ENCODE measurements at places on chromosomes 7 and 10. TPM values are rescaled to one million over a fixed set of nuclear protein-coding genes. Genes with fewer than 3 reads are reported as not detected.

DNA sequence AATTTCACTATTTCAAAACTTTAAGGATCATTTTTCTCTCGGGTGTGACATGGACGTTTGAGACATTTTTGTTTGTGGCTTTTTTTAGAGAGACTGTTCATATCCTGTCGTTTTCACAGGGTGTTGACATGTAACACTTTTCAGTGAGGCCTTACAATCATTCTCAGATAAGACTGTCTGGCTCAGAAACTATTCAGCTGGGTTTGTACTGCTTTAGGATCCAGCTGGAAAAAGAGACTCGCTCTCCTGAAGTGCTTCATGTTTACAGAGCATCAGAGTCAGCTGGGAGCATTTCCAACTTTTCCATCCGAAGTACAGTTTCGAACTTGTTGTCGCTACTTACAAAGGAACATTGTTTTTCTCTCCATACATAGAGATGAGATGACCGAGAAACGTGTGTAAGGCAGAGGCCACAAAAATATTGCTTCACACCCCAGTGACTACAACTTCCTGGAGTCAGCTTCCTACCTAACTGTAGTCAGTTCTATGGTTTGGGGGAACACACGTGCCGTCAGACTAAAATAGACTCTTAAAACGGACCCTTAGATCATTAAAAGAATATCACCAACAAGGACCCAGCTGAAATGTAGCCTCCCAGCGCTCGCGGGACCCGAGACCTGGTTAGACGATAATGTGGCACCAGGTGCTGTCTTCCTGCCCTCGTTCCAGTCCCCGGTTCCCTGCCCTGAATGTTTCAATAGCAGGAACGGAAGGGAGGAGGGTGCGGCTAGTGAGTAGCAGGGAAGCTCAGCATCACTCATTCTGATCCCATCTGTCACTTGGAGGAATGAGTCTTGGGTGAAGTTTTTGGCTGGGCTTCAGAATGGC, 78.0 kb downstream of the MKI67 start:
- peak; percentile 77 for DNase-seq

DNA sequence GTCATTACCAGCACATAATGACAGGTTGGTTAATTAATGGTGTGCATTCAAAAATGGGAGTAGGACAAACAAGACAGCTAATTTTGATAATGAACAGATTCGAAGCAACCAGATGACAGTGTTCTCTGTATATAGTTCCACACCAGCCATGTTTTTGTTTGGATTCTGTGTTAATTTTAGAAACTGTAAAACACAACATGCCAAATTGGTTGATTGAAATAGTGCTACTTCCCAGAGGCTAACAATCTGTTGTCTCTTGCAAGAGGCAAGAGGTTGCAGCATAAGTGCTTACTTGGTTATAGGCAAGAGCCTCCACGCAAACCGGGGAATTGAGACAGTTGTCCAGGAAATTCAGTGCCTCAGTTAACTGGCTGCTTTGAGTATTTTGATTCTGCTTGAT, 170.2 kb upstream of the HABP2 start:
- no peak for DNase-seq

DNA sequence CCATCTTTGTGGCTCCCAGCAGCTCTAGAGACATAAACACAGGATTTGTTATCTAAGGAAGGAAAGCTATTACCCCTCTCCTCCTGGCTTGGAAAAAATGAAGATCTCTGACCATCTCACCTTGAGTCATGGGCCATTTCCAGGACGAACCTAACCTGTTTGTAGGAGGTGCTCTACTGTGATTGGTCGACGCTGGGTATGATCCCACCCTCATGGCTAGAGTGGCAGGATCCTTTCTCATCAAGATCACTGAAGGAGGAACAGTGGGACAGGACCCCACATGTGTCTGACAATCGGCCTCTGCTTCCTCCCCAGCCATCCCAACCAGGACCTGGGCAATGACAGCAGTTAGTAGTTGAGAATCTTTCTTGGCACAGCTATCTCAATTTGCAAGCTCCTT, 144.1 kb downstream of the EMX2 start:
- no peak for DNase-seq

DNA sequence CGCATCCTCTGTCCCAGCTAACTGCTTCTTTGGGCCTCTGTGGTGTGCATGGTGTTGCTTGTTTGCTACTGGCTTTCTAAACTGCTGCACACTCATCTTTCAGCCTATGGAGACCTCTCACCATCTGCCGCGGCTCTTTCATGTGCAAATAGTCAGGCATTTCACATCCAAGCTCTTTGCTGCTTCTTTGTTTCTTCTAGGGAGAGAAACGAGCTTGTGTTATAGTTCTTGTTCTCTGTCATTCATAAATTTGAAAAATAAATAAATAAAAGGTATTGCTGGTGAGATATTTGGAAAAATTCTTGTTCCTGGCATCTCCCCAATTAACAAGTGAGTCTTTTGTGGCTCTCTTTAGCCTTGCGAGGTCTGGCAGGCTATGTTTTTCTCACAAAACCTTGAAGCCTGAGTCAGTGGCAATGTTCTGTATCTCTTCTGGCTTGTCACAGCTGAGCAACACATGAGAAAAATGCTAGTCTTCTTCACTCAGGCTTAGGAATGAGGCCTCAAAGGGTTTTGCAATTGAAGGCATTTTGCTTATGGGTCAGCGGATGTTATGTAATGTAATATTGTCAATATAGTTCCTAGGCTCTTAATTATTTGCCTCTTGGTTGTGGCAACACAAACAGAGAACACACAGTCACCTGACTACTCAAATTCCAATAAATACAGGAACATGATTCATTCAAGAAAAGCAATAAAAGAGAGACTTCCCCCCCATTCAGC, 274.0 kb downstream of the FRMD4A start:
- DNase-seq: no peak

Gene SPDYE5
- not detected for total RNA-seq
